ENCODE measurements at places on chromosomes 5 and 9. TPM values are rescaled to one million over a fixed set of nuclear protein-coding genes. Genes with fewer than 3 reads are reported as not detected.

ADAMTS2 gene
- 57.8 TPM for total RNA-seq

CDC26 gene
- total RNA-seq, result 37.2 TPM

VLDLR gene
- 7.5 TPM for total RNA-seq

IFNA6 gene
- total RNA-seq, result not detected

SPATA31D4 gene
- not detected for total RNA-seq

ADAMTS16 gene
- total RNA-seq, result not detected

DMRT3 gene
- not detected for total RNA-seq

CD274 gene
- 6.5 TPM for total RNA-seq

ENTREP1 gene
- 0.38 TPM for total RNA-seq

CEL gene
- under 0.01 TPM for total RNA-seq
